ENCODE measurements at places on chromosomes 5 and 9. TPM values are rescaled to one million over a fixed set of nuclear protein-coding genes. Genes with fewer than 3 reads are reported as not detected.

DNA sequence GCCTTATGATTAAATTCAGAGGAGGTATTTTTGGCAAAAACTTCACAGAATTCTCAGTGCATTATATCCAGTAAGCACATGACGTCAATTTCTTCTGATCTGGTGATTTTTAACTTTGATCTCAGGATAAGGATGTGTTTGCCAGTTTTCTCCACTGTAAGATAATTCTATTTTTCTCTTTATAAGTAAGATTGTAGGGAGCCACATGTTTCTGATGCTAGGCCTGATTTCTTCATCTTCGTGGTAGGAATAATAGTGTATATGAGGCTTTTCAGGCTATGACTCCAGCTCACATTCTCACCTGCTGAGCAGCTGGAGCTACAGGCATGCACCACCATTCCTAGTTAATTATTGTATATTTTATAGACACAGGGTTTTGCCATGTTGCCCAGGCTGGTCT, 32.1 kb upstream of the LMNB1 start:
- H3K4me3 ChIP-seq, result no peak overlapping the region
- no peak overlapping the region for H3K27ac ChIP-seq
- no peaks in the 10 kb centered on the region for H3K27me3 ChIP-seq
- H3K36me3 ChIP-seq, result no peaks in the 10 kb centered on the region
- peaks cover 4% of the 10 kb centered on the region for H3K4me1 ChIP-seq

DNA sequence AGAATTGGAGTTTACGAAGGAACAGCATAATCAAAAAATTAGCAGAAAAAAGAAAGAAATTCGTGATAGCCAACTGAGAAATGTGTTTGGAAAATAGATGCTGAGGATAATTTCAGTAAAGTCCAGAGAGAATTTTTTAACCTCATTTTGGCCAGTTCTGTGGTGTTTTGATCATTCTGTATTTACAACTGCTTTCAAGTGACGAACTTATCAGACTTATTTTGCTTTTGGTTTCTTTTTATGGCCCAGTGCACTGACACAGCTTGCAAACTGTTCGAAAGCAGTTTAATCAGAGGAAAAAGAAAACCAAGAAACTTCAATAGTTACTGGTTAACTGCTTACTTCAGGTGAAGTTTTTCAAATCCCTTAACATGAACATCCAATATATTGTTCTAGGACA, 1.9 kb downstream of the SDHA start:
- H3K36me3 ChIP-seq, result peaks cover 20% of the 10 kb centered on the region
- H3K27me3 ChIP-seq, result no peaks in the 10 kb centered on the region
- H3K27ac ChIP-seq, result peak overlapping the region; percentile 92
- peak overlapping the region; percentile 65 for H3K4me3 ChIP-seq
- DNase-seq, result peak; percentile 40

The PPP3R2 gene
- total RNA-seq, result not detected

DNA sequence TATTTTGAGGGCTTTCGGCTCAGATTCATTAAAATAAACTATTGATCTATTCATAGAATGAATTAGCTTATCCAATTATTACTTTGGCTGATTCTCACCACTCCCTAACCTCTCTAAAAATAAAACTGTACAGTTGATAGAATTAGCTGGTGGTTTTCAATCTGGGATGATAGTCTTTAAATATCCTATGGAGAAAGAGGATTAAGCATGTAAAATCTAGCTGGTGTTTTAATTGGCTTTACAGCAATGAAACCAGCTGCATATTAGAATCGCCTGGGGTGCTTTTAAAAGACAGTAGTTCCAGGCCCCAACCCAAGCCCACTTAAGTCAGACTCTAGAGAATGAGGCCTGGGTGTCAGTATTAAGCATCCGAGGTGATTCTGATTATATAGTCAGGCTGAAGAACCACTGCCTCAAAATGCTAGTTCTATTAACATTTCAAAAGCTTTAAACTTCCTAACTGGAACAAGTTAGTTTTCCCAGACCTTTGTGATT, 95.1 kb downstream of the MAP1B start:
- H3K27me3 ChIP-seq, result no peaks in the 10 kb centered on the region
- no peaks in the 10 kb centered on the region for H3K36me3 ChIP-seq
- DNase-seq, result no peak

DNA sequence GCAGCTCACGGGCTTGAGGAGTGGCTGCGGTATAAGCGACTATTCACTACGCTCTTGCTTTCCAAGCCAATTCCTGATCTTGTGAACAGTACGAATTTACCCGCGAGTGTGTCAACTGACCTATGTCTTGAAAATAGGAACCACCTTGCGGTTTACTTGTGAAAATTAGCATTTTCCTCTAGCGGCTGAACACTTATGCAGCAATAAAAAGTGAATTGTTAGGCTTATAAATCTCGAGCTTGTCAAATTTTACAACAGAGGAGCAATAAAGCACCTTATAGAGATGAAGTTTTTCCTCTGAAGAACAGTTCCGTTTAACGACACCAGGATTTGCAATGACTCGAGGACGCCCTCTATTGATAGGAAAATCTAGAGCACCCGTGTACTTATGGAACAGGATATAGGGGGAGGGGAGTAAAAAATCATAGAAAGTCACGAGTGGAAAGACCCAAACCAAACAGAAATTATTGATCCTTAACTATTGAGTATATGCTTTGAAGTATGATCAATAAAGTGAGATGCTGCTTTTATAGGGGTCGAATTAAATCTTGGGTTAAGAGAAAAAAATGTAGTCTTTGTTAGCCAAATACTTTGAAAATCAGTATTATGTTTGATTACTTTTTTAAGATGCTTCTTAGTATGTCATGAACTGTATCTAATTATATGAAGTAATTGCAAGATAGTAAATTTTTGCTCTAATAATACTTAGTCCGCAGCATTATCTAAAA, 1.9 kb upstream of the RGMB start:
- no peaks in the 10 kb centered on the region for H3K36me3 ChIP-seq
- H3K4me3 ChIP-seq, result peak overlapping the region; percentile 65
- peak; percentile 81 for DNase-seq
- peaks cover 32% of the 10 kb centered on the region for H3K4me1 ChIP-seq
- H3K27ac ChIP-seq, result peak overlapping the region; percentile 55

GRCh38 chr9:134193912-134194535, 29.7 kb upstream of the RNU6ATAC start:
- no peaks in the 10 kb centered on the region for H3K36me3 ChIP-seq
- no peak overlapping the region for H3K27ac ChIP-seq
- no peaks in the 10 kb centered on the region for H3K27me3 ChIP-seq
- peaks cover 10% of the 10 kb centered on the region for H3K4me1 ChIP-seq

The ADRB2 gene
- 1.3 TPM for total RNA-seq

GRCh38 chr5:179294891-179295777, 50.1 kb downstream of the ADAMTS2 start:
- H3K27me3 ChIP-seq, result no peaks in the 10 kb centered on the region
- H3K4me3 ChIP-seq, result no peak overlapping the region
- H3K4me1 ChIP-seq, result no peaks in the 10 kb centered on the region
- H3K36me3 ChIP-seq, result no peaks in the 10 kb centered on the region

DNA sequence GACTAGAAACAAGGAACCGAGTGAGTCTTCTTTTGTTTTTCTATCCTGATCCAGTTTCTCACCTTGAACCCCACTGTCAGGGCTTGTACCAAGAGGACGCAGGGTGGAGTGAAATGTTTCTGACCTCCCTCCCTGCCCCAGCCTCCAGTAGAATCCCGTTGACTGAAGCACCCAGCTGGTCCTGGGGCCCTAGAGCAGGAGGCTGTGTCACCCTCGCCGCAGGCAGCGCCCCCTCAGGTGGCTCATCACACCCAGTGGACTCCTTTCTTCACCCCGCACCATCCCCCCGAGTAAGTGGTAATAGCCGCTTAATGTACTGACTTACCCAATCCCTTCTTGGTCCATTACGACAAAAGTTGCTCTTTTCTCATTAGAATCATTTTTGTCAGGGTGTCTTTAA, 53.8 kb downstream of the MVB12B start:
- H3K4me3 ChIP-seq, result no peak overlapping the region
- DNase-seq, result no peak
- H3K27me3 ChIP-seq, result no peaks in the 10 kb centered on the region
- no peak overlapping the region for H3K27ac ChIP-seq

DNA sequence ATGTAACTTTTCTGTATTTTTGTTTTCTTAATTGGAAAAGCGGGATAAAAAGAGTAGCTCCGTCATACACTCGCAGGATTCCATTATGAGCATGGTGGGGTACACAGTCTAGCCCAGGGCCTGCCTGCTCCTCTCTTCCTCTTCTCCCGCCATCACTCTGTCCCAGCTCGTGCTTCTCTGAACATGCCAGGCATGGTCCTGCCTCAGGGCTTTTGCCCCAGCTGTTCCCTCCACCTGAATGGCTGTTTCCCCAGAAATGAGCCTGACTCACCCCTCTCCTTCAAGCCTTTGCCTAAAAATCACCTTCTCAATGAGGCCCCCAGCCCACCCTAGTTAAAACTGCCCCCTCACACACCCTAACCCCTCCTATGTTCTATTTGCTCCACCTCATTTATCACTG, 4.5 kb downstream of the CORO2A start:
- H3K36me3 ChIP-seq, result no peaks in the 10 kb centered on the region
- no peak overlapping the region for H3K4me3 ChIP-seq
- DNase-seq, result no peak
- H3K27me3 ChIP-seq, result no peaks in the 10 kb centered on the region

GRCh38 chr5:160957312-160957861, 105.4 kb upstream of the ATP10B start:
- H3K4me1 ChIP-seq, result no peaks in the 10 kb centered on the region
- H3K4me3 ChIP-seq, result no peak overlapping the region
- no peak for DNase-seq

The PCDHB2 gene
- 0.97 TPM for total RNA-seq

The SPINK6 gene
- not detected for total RNA-seq

DNA sequence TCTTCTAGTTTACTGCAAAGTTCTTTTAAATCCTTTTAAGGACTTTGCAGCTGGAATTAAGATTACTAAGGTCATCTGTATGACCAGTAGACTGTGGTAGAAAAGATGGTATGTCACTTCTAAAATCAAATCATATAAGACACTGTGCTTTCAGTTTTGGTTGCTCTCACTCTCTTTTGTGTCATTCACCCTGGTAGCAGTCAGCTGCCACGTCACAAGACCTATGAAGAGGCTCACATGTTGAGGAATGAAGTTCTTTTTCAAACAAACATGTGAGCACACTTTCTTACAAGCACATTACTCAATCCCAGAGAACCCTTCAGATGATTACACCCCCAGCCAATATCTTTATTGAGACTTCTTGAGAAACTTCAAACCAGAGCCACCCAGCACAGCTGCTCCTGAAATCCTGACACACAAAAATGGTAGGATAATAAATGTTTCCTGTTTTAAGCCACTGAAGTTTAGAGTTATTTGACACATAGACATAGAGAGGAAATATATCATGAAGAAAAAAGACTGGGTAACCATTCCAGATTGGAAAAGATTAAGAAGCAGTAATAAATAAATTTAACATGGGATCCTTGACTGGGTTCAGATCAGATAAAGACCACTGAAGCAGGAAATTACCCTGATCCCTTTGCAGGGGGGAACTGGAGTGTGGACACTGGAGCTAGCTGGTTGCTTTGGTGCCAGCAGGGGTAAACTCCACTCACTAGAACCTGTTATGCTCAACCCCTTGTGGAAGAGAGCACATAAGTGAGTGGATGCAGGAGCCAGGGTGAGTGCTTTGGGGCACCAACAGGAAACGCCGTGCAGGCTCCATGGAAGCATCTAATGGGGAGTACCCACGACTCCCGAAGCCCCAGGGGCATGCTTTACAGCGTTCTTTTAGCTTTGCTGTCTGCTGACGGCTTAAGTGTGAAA, 64.1 kb downstream of the SLCO4C1 start:
- no peaks in the 10 kb centered on the region for H3K36me3 ChIP-seq
- H3K4me3 ChIP-seq, result no peak overlapping the region
- H3K27ac ChIP-seq, result no peak overlapping the region
- no peaks in the 10 kb centered on the region for H3K4me1 ChIP-seq

DNA sequence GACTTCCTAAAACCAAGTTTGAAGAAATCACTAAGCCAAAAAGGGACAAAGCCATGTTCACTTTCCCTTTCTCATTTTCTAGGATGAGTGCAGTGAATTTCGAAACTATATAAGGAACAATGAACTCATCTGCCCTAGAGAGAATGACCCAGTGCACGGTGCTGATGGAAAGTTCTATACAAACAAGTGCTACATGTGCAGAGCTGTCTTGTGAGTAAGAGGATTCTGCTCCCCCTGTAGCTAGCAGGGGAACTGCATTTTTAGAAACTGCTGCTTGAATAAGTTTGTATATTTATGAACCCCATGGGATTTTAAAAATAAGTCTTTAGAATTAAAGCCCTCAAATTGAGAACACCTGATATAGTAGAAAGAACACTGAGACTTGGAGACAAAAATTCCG, 42.7 kb upstream of the SPINK14 start:
- no peak overlapping the region for H3K4me3 ChIP-seq
- H3K27me3 ChIP-seq, result no peaks in the 10 kb centered on the region
- no peaks in the 10 kb centered on the region for H3K4me1 ChIP-seq

The CNTFR gene
- not detected for total RNA-seq

The OSMR gene
- total RNA-seq, result not detected

- peak overlapping the region; percentile 85 for H3K4me3 ChIP-seq
- H3K4me1 ChIP-seq, result peaks cover 39% of the 10 kb centered on the region
- H3K36me3 ChIP-seq, result peaks cover 12% of the 10 kb centered on the region
- no peak for DNase-seq
- no peaks in the 10 kb centered on the region for H3K27me3 ChIP-seq
- peak overlapping the region; percentile 91 for H3K27ac ChIP-seq
These were observed 1.9 kb upstream of the RACK1 start for GRCh38 chr5:181245427-181246275.

The MEF2C gene
- 3.4 TPM for total RNA-seq

- no peaks in the 10 kb centered on the region for H3K27me3 ChIP-seq
- H3K4me1 ChIP-seq, result no peaks in the 10 kb centered on the region
- no peaks in the 10 kb centered on the region for H3K36me3 ChIP-seq
- DNase-seq, result no peak
- no peak overlapping the region for H3K27ac ChIP-seq
These were observed 517.7 kb upstream of the WWC1 start for GRCh38 chr5:167773668-167774301.

GRCh38 chr5:172830876-172831662, 3.0 kb upstream of the ERGIC1 start:
- no peaks in the 10 kb centered on the region for H3K36me3 ChIP-seq
- H3K27ac ChIP-seq, result no peak overlapping the region
- H3K4me1 ChIP-seq, result peaks cover 13% of the 10 kb centered on the region
- no peaks in the 10 kb centered on the region for H3K27me3 ChIP-seq

DNA sequence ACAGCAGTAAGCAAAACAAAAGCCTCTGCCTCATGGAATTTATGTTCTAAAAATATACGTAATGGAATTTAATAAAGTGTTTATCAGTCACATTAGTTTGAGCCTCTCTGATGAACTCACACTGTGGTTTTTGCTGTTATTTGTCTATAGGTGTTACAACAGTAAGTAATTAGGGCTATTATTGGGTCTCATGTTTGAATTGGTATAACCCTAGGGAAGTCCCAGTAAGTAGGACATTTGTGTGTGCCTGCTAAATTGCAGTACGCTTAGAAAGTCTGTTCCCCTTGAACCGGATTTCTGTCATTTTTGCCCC, 197.6 kb downstream of the NR3C1 start:
- no peak for DNase-seq
- H3K36me3 ChIP-seq, result no peaks in the 10 kb centered on the region
- H3K27ac ChIP-seq, result no peak overlapping the region
- H3K4me3 ChIP-seq, result no peak overlapping the region
- no peaks in the 10 kb centered on the region for H3K4me1 ChIP-seq

GRCh38 chr9:122232796-122233306, 4.1 kb upstream of the LHX6 start:
- H3K27me3 ChIP-seq, result no peaks in the 10 kb centered on the region
- no peak overlapping the region for H3K4me3 ChIP-seq
- H3K27ac ChIP-seq, result no peak overlapping the region

All from naive thymus-derived CD4-positive, alpha-beta T cell (primary cell).